SIG-M5 (cell line): ENCODE measurements at places on chromosomes 2 and 18.

DNA sequence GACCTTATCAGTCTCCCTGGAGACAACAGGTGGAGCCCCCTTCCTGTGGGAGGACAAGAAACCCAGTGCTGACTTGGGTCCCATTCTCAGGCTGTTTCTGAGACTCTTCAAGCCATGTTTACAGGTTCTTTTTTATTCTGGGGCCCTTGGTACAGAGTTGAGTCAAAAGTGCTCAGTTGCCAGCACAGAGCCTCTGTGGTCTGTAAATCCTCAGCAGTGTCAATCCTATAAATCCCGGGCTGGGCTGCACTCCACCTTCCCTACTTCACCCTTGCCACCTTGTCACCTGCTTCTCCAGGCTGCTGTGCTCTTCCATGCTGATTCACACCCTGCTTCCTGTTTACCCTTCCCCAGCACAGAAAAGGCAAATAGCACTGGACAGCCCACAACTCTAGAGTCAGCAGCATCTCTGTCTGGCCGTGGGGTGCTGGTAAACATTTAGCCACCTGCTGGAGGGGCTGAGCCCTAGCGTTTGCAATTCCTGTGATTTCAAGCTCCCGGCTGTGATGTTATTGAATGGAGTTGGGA, 74.7 kb downstream of the TNFRSF11A start:
- DNase-seq = no peak

DNA sequence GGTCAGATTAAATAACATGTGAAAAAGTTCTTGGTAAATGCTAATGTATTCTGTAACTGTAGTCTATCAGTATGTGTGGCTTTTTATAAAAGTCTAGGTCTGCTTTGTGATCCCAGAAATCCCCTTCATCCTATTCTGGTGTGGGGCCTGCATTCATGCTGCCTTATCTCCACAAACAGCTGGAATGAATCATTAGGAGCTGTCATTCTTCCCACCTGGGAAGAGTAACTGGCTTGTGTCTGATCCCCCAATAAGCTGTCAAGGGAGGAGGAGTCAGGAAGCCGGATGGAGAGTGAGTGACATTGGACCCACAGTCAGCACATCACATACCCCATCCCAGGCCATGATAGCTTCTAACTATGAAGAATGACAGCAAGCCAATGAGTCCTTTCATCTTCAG, 81.1 kb upstream of the EPHA4 start:
- no peak for DNase-seq

- no peak for DNase-seq
These were observed 257.5 kb upstream of the FN1 start for GRCh38 chr2:215693193-215693998.

DNA sequence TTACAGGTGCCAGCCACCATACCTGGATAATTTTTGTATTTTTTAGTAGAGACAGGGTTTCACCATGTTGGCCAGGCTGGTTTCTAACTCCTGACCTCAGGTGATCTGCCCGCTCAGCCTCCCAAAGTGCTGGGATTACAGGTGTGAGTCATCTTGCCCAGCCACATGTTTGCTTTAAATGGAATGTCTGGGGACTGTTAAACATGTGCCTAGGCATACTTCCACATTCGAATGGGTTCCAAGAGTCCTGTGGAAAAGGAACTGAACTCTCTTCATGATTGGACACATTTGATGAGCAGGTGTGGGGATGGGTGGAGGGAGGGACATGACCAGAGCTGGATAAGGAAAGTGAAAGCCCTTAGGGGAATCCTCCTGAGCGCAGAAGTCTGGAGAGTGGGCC, 58.4 kb upstream of the GREB1L start:
- DNase-seq = no peak

DNA sequence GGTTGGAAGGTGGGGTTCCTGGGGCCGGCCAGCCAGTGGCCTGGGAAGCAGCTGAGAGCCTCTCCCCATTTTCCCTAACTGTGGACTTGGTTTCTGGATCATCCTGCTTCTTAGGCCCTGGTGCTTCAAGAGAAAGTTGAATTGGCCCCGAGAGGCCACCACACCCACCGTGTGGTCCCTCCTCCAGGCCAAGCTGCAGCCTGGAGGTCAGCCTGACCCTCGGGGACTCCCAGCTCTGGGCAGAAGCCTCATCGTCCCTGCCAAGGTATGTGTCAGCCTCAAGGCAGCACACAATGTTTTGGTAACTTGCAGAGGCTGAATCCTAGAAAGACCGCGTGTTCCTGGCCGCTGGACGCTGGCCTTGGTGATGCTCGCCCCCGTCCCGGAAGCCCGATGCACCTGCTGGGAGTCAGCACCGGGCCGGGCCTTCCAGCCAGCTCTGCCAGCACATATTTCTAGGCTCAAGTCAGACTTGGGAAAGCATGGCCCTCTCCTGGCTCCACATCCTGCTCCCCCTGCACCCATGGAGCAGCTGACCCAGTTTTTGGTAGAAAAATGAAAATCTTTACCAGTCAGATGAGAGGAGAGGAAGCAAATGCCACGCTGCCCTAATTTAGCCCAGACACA, 72.6 kb downstream of the ACTR2 start:
- DNase-seq = no peak
